Activated CD4-positive, alpha-beta T cell treated with anti-CD3 and anti-CD28 coated beads, Interleukin-2, amount 10 ng/mL, durations not matched to agents 24 days and 14 days (primary cell): ENCODE measurements at places on chromosomes 1 and 21.

DNA sequence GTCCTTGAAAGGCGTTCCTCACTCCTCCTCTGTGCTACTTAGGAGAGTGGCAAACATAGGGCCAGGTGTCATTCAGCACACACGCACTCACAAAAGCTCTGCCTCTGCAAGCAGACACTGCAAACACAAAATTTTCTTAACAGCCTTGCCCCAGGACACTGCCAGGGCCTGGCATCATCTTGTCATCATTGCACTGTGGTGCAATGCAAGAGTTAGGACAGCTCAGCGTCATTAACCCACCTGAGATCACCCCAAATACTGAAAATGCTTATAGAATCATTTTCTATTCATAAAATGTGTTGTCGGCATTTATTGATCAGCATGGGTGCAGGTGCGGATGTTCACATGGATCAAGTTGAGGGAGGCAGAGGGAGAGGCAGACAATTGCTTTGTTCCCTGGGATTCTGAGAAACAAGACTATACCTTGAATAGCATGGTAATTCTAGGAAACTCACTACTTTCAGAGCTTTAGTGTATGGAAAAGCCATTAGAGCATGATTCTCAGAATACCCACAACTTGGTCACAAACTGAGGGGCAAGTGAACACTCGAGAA, 3.0 kb downstream of the ADAM30 start:
- peak overlapping the region; percentile 29 for H3K4me3 ChIP-seq
- peaks cover 12% of the 10 kb centered on the region for H3K27me3 ChIP-seq
- peak overlapping the region; percentile 9 for H3K27ac ChIP-seq
- peaks cover 27% of the 10 kb centered on the region for H3K4me1 ChIP-seq
- peak; percentile 72 for DNase-seq

GRCh38 chr1:117683571-117684285, 77.9 kb downstream of the TENT5C start:
- H3K27ac ChIP-seq, result no peak overlapping the region
- DNase-seq, result no peak
- no peaks in the 10 kb centered on the region for H3K36me3 ChIP-seq
- H3K4me1 ChIP-seq, result peaks cover 4% of the 10 kb centered on the region
- H3K4me3 ChIP-seq, result no peak overlapping the region
- H3K27me3 ChIP-seq, result peaks cover 13% of the 10 kb centered on the region

- no peak for DNase-seq
- H3K36me3 ChIP-seq, result no peaks in the 10 kb centered on the region
- no peak overlapping the region for H3K4me3 ChIP-seq
- no peak overlapping the region for H3K27ac ChIP-seq
Measured at GRCh38 chr1:96515430-96515829, 206.2 kb upstream of the PTBP2 start.

GRCh38 chr21:16072737-16073136, 343.0 kb downstream of the USP25 start:
- H3K27ac ChIP-seq, result no peak overlapping the region
- H3K4me3 ChIP-seq, result no peak overlapping the region
- no peak for DNase-seq
- H3K36me3 ChIP-seq, result no peaks in the 10 kb centered on the region
- H3K4me1 ChIP-seq, result no peaks in the 10 kb centered on the region

- no peaks in the 10 kb centered on the region for H3K27me3 ChIP-seq
- H3K27ac ChIP-seq, result no peak overlapping the region
- peak overlapping the region; percentile 3 for H3K4me3 ChIP-seq
- H3K4me1 ChIP-seq, result peaks cover 42% of the 10 kb centered on the region
- H3K36me3 ChIP-seq, result peaks cover 14% of the 10 kb centered on the region
- peak; percentile 75 for DNase-seq
Measured at GRCh38 chr1:32337855-32338636, 2.0 kb upstream of the MARCKSL1 start.
